ENCODE measurements at places on chromosomes 13 and 19.
A peak's percentile ranks its signal among the peaks of the same experiment; 100 is the strongest.

GRCh38 chr13:109208522-109208921 is 577.9 kb downstream of the IRS2 start:
- DNase-seq = no peak

- no peak for DNase-seq
Measured at GRCh38 chr13:19981685-19982238, 23.2 kb downstream of the ZMYM2 start.

DNA sequence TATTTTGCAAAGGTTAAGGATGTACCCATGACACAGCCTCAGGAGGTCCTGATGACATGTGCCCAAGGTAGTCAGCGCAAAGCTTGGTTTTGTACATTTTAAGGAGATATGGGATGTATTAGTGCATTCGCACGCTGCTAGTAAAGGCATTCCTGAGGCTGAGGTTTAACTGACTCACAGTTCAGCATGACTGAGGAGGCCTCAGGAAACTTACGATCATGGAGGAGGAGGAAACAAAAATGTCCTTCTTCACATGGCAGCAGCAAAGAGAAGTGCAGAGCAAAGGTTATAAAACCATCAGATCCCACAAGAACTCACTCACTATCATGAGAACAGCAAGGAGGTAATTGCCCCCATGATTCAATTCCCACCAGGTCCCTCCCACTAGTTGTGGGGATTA is 1017.4 kb downstream of the EFNB2 start:
- no peak for DNase-seq

DNA sequence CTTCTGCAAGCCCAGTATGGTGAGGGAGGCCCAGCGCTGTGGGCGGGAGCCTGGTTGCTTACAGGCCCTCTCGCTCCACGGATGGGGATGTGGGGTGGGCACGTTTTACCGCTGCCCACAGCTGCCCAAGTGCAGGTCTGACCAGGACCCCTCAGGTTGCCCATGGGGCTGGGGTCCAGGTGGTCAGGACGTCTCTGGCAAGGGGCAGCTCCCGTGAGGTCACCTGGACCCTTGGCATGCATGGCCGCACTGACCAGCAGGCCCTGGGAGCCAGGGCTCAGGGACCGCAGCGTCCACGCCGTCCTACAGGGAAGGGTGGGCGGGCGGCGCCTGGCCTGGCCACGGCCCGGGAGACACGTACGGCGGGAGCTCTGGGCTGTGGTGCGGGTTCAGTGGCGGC is 32.8 kb downstream of the GAS6 start:
- DNase-seq = no peak

GRCh38 chr19:11295665-11296245 is at the start of gene TSPAN16:
TSS of gene TSPAN16 (plus strand) at chr19:11296160. CDS start at chr19:11296298, 138 bp downstream.
- DNase-seq = no peak

DNA sequence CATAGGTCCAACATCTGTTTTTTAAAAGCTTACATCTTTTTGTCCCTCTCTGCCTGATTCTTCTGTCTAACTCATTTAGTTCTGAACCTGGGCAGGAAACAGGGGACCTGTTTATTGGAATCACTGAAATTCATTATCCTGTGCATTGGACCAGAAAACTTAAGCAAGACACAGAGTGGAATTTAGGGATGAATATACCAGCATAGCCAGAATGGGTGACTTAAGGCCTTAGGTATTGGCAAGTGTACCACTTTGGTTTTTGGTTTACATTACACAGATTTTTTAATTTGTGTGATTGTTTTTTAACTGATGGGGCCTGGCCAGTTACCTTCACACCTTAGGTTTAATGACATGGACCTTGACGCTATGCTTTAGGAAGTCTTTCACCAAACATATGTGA is 232.5 kb downstream of the GPC5 start:
- no peak for DNase-seq

GRCh38 chr19:46755077-46755852 is 9.0 kb upstream of the STRN4 start:
- DNase-seq = no peak

DNA sequence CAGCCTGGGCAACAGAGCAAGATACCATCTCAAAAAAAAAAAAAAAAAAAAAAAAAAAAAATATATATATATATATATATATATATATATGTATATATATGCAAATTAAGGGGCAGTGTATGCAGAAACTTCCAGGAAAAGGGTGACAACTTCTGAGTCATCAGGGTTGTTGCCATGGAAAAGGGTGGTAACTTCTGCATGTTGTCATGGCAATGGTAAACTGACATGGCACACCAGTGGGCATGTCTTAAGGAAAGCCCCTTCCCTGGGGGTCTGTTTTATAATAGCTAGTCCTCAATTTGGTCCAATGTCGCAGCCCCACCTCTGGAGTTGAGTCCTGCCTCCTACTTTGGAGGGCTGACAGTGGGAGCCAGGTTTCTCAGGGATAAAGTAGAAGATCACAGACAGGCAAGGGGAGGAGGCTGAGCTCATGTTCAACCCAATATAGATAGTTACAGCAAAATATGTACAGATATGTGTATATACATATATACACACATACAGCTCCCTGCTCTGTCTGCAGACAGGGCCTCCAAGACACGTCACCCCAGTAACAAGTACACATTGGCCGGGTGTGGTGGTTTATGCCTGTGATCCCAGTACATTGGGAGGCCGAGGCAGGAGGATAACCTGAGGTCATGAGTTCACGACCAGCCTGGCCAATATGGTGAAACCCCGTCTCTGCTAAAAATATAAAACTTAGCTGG is 7.2 kb upstream of the FCHO1 start:
- DNase-seq = no peak

DNA sequence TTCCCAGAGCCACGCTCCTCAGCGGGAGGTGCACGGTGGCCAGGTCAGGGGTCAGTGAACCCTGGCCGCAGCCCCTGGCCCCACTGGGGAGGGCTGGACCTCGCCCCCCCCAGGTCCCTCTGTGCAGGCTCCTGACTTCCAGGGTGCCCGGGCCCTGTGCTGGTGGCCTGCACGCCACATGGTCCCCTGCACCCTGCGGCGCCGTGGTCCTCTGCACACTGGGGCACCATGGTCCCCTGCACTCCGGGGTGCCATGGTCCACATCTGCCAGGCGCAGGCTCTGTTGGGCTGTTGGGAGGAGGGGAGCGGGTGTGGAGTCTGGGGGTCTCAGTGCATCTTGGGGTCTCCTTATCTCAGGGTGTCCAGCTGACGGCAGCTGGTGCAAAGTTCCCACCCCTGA is 23.3 kb upstream of the TMEM255B start:
- no peak for DNase-seq

DNA sequence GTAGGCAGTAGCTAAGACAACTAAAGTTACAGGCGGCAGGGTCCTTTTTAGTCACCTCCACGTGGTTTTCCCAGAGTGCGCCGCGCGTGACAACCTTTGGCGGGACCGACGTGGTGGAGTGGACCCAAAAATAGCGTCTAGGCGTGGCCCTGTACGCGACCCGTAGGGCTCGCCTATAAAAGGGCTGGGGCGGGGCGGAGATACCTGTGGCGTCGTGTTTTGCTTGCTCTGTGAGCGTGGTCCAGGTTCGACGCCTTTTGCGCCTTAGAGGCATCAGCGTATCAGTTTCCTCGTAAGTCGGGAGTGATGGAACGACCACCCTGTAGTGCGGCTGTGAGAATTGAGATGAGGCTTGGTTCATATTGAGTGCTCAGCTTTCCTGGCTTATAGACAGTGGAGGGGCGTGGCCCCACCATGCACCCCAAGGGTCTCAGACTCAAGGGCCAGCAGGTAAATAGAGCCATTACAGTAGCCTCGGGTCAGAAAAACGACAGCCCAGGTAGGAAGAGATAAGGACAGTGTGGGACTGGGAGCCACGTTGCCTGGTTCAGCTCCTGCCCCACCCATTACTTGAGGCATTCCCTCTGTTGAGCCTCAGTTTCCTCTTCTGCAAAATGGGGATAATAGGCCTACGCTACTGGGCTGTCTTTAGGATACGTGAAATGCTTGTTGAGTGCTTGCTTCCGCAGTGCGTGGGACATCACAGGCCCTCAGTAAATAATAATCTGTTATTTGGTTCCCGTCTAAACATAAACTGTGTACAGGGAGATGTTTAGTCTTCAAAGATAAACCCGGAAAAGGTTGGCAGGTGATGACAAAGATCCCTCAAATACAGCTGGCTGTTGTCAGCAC is 693 bp upstream of the TMED1 start:
- peak; percentile 84 for DNase-seq

- DNase-seq = no peak
Measured at GRCh38 chr13:112854321-112854720, 114.7 kb upstream of the MCF2L start.

DNA sequence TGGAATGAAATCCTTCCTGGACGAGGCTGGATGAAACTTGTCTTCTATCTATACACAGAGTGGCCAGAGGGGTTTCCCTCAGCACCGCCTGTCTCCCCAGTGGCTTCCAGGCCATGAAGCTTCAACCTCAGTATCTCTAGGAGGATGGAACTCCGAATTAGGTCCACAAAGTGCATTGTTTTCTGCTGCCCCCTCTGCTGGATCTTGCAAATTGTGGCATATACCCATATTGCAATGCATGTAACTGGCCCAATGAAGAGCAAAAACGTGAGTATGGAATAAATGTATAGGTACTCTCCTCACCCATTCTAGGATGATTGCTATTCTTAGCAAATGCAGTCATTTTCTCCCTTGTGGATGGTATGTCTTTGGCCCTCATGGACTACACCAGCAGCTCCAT is 14.7 kb upstream of the LILRB4 start:
- DNase-seq = no peak

DNA sequence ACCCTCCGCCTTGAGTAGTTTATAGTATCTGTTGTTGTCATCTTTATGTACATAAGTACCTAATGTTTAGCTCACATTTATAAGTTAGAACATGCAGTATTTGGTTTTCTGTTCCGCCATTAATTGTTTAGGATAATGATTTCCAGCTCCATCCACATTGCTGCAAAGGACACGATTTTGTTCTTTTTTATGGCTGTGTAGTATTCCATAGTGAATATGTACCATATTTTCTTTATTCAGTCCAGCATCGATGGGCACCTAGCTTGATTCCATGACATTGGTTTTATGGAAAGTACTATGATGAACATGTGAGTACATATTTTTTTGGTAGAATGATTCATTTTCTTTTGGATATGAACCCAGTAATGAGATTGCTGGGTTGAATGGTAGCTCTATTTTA is 174.4 kb upstream of the SPRY2 start:
- DNase-seq = no peak

- DNase-seq = no peak
Measured at GRCh38 chr13:54241719-54242118, 1213.1 kb downstream of the OLFM4 start.

DNA sequence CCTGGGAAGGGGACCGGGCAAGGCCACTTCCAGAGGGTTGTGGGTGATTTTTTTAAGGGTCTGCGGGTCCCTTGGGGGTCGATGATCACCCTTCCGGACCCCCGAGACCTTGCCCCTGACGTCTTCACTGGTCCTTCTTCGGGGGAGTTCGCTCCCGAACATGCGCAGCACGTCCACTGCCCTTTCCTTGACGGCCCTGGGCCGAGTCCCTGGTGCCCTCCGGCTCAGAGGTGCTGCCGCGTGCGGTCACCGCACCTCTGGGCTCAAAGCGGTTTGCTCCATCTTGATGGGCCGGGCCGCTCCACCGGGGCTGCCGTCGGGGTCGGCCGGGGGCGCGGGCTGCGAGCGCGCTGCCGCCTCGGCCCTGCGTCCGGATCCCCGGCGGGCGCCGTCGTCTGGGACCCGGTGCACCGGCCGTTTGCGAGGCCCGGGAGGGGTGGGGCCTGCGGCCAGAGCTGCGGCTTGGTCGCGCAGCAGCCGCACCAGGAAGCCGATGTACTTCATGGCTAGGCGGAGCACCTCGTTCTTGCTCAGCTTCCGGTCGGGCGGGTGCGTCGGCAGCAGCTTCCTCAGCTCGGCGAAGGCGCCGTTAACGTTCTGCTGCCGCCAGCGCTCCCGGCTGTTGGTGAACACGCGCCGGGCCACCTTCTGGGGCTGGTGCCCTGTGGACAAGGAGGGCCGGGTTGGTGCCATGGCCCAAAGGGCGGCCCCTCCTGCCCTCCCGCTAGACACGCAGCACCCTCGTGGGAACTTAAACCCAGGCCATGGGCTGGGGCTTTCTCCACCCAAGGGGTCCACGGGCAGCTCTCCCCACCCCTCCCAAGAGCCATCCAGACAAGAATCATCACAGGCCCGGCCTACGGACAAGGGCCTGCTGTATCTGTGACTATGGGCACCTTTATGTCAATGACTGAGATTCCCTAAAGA is 3.3 kb downstream of the LYL1 start:
- DNase-seq = no peak

DNA sequence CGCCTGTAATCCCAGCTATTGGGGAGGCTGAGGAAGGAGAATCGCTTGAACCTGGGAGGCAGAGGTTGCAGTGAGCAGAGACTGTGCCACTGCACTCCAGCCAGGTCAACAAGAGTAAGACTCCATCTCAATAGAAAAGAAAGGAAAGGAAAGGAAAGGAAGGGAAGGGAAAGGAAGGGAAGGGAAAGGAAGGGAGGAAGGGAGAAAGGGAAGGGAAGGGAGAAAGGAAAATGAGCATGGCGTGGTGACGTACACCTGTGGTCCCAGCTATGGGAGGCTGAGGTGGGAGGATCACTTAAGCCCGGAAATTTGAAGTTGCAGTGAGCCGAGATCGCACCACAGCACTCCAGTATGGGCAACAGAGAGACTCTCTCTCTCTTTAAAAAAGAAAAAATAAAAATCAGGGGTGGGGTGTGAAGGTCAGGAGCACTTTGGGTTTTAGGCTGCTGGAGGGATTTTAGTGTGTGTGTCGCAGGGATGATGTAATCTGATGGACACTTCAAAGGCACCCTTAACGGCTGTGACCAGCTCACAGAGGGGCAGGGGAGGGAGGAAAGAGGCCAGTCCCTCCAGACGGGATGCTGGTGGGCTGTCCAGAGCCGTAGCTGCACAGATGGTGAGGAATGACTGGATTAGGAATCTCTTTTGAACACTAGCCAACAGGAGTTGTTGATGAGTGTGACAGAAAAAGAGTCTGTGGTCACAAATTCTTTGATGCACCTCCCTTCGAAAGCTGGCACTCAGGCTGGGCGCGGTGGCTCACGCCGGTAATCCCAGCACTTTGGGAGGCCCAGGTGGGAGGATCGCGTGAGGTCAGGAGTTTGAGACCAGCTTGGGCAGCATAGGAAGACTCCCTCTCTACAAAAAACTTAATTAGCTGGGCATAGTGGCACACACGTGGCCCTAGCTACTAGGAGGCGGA is 27.6 kb downstream of the TMPRSS9 start:
- no peak for DNase-seq

DNA sequence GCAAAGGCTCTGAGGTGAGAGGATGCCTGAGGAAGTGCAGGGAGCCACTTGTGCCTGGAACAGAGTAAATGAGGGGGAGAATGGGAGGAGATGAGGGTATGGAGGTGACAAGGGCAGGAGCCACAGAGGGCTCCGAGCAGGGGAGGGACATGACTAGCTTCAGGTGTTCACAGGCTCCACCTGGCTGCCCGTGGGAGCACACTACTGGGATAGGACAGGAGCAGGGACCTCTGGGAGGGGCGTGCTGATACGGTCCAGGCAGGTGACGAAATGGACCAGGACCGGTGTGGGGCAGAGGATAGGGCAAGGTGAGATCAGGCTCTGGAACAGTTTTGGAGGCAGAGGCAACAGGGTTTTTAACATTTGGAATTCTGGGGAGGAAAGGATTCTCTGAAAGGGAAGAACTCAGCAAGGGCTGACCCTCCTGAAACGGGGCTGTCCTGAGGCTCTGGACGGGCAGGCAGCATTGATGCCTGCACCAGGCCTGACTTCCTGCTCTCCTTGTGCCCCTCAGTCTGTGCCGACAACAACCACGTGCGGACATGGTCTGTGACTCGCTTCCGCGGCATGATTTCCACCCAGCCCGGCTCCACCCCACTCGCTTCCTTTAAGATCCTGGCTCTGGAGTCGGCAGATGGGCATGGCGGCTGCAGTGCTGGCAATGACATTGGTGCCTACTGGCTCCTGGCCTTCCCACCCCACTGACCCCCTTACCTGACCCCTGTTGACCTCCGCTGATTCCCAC is 11.6 kb downstream of the SHKBP1 start:
- no peak for DNase-seq

Data from HAP-1 (cell line).